Colonic mucosa (tissue), 4 donors: ENCODE measurements at places on chromosomes 6 and 20. TPM values are rescaled to one million over a fixed set of nuclear protein-coding genes. Genes with fewer than 3 reads are reported as not detected.
A peak's percentile ranks its signal among the peaks of the same experiment; 100 is the strongest.

- no peaks in the 10 kb centered on the region for H3K27me3 ChIP-seq
- H3K4me1 ChIP-seq, result no peaks in the 10 kb centered on the region
- no peak overlapping the region for H3K4me3 ChIP-seq
- no peaks in the 10 kb centered on the region for H3K36me3 ChIP-seq
- no peak for DNase-seq
Measured at GRCh38 chr20:50044353-50044960, 61.7 kb downstream of the SNAI1 start.

Gene FRK
- total RNA-seq, result 27.1 TPM

DNA sequence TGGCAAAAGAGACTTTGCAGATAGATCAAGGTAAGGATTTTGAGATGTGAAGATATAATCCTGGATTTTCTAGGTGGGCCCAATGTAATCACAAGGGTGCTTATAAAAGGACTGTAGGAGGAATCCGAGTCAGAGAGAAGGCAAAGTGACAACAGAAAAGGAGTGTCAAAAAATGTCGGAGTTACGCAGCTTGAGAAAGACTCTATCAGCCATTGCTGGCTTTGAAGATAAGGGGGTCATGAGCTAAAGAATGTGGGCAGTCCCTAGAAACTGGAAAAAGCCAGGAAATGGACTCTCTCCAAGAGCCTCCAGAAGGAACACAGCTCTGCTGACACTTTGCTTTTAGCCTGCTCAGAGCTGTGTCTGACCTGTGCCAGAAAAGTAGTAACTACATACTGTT, 8.7 kb upstream of the RWDD1 start:
- H3K27ac ChIP-seq, result no peak overlapping the region
- no peaks in the 10 kb centered on the region for H3K4me1 ChIP-seq
- no peak overlapping the region for H3K4me3 ChIP-seq
- DNase-seq, result no peak
- H3K27me3 ChIP-seq, result no peaks in the 10 kb centered on the region

DNA sequence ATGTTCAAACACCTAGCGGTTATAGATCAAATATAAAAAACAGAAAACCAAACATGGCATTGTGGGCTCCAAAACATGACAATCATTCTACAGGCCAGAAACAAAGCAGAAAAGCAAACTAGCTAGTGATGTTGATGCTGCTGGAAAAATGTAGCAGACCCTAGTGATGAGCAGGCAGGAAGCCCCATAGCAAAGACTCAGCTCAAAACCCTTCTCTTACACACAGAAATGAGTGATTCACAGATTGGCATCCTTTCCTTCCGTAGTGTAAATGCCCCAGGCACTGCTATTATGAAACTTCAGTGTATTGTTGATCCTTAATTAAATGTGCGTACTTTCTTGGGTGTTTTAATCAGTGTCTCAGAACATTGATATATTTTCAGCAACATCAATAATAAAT, 425.1 kb downstream of the UTRN start:
- H3K27me3 ChIP-seq, result no peaks in the 10 kb centered on the region
- H3K36me3 ChIP-seq, result no peaks in the 10 kb centered on the region
- H3K4me1 ChIP-seq, result no peaks in the 10 kb centered on the region
- no peak overlapping the region for H3K4me3 ChIP-seq

Gene GID8
- 40.4 TPM for total RNA-seq

Gene RIPOR3
- 1.9 TPM for total RNA-seq

- H3K27ac ChIP-seq, result no peak overlapping the region
- H3K4me1 ChIP-seq, result no peaks in the 10 kb centered on the region
- no peaks in the 10 kb centered on the region for H3K27me3 ChIP-seq
- no peak overlapping the region for H3K4me3 ChIP-seq
Measured at GRCh38 chr20:39395478-39396291, 433.5 kb downstream of the DHX35 start.

DNA sequence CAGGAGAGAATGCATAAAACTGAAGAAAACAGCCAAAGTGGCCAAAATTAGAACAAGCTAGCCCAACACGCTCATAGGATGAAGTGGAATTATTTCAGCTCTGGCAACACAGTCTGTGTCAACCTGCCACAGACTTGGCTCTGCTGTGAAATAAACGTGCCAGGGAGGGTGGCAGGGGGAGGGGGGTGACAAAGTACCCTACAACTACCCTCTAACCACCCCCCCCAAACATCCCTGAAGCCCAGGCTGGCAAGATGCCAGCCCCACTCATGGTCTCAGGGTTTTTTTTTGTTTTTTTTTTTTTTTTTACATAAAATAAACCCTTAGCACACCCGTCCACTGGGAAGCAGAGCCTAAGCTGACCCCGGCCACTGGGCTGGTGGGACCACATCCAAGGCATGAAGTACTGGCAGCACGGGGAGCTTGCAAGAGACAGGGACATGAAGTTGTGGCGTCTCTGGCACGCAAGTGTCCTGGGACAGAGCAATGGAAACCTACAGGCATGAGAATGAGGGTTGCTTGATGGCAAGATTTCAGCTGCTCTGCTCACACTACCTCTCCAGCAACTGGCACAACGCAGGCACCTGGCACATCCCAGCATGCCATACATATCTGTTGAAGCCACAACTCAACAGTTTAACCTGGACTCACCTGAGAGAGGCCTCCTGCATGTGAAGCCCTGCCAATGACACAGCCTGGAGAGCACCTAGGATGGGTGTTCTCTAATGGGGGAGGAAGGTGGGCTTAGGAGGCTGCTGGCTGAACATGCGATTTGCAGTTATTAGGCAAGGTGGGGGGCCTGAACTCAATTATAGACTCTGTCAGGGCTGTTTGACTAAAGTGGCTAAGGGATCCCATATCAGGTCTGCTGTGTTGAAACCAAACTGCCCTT, 76.4 kb downstream of the TRAM2 start:
- no peak overlapping the region for H3K27ac ChIP-seq
- H3K4me3 ChIP-seq, result no peak overlapping the region
- no peaks in the 10 kb centered on the region for H3K27me3 ChIP-seq
- H3K36me3 ChIP-seq, result peaks cover 5% of the 10 kb centered on the region
- no peak for DNase-seq
- peaks cover 4% of the 10 kb centered on the region for H3K4me1 ChIP-seq

- no peaks in the 10 kb centered on the region for H3K27me3 ChIP-seq
- H3K36me3 ChIP-seq, result no peaks in the 10 kb centered on the region
- H3K4me3 ChIP-seq, result no peak overlapping the region
- H3K4me1 ChIP-seq, result no peaks in the 10 kb centered on the region
- peak; percentile 75 for DNase-seq
Measured at GRCh38 chr20:10856237-10857015, 182.6 kb upstream of the JAG1 start.

DNA sequence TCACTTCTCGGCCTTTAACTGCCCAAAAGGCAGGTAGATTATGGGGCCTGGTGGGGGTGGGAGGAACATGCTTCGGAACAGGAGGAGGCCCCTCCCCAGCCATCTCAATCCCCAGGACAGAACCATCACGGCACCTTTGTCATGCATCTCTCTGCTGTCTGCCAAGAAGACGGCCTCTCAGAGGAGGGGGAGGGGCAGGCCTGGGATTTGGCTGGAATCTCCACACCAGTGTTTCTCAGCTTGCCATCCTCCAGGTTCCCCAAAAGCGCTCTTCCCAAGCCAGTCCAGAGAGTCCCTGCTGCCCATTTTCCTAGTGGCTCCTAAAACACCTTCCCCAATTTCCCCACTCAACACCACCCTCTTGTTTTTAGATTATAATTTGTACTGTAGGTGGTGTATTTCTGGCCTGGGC, 2.5 kb upstream of the POU5F1 start:
- no peak overlapping the region for H3K4me3 ChIP-seq
- no peaks in the 10 kb centered on the region for H3K36me3 ChIP-seq
- H3K4me1 ChIP-seq, result no peaks in the 10 kb centered on the region
- no peak for DNase-seq

- H3K36me3 ChIP-seq, result no peaks in the 10 kb centered on the region
- H3K4me3 ChIP-seq, result no peak overlapping the region
- DNase-seq, result no peak
- H3K4me1 ChIP-seq, result no peaks in the 10 kb centered on the region
Measured at GRCh38 chr6:72080260-72080941, 194.1 kb downstream of the RIMS1 start.

DNA sequence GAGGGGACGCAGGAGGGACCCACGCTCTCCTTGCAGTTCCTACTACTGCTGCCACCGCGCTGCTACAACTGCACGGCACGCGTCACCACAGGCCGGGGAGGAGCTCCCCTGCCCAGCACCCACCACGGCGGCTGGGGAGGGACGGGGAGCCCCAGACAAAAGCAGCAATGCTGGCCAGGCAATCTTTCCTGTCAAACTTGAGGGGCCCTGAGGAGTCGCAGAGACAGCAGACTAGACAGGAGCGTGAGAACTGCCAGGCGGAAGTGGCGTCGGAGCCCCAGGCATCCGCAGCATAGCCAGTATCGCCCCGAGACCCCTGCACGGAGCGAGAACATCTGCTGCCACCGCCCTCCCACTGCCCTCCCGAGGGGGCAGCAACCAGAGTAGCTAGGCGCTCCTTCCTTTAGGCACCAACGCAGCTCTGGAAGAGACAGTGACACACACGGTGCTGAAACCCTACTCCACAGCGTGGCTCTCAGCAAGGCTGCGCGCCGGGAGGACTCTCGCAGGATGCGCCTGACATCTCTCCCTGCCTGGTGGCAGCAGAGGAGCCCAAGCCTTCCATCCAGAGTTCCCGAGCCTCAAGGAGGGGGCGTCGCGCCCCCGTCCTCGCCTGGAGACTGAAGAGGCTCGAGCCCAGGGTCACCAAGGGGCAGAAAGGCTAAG, 2.2 kb downstream of the TAF4 start:
- H3K4me3 ChIP-seq, result peak overlapping the region; percentile 51
- peaks cover 25% of the 10 kb centered on the region for H3K4me1 ChIP-seq
- no peak overlapping the region for H3K27ac ChIP-seq
- H3K36me3 ChIP-seq, result no peaks in the 10 kb centered on the region
- H3K27me3 ChIP-seq, result no peaks in the 10 kb centered on the region

GRCh38 chr20:40966103-40966502, 62.5 kb upstream of the TOP1 start:
- H3K4me3 ChIP-seq, result no peak overlapping the region
- H3K4me1 ChIP-seq, result no peaks in the 10 kb centered on the region
- DNase-seq, result no peak
- no peaks in the 10 kb centered on the region for H3K36me3 ChIP-seq
- H3K27ac ChIP-seq, result no peak overlapping the region

DNA sequence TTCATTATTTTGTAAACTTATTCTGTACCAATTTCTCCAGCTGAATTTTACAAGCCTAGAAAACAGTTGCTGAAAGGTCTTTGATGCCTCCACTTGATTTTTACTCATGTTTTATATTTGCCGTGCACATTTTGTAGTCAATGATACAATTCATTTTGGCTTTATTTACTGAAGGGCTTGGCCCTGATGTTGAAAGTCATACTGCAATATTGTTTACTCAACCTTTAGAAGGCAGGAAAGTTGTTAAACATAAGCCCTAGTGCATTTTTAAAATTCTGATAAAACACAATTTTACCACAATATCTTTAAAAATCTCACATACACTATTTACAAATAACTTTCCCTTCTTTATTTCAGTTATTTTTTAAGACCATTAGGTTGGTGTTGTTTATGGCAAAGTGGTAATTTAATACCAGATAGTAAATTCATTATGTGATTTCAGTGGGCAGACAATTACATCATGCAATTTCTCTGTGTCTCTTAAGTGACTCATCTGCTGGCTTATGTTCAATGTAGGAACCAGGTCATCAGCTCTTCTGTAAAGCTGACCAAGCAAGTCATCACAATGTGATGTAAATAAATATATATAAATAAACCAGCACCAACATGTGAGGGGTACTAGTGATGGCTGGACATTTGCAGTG, 121.1 kb upstream of the SLC35B3 start:
- H3K27me3 ChIP-seq, result no peaks in the 10 kb centered on the region
- no peak for DNase-seq
- H3K4me1 ChIP-seq, result no peaks in the 10 kb centered on the region
- no peak overlapping the region for H3K27ac ChIP-seq
- no peak overlapping the region for H3K4me3 ChIP-seq

- no peaks in the 10 kb centered on the region for H3K27me3 ChIP-seq
- H3K36me3 ChIP-seq, result no peaks in the 10 kb centered on the region
- H3K27ac ChIP-seq, result no peak overlapping the region
- H3K4me1 ChIP-seq, result no peaks in the 10 kb centered on the region
Measured at GRCh38 chr20:63617876-63618265, 9.0 kb downstream of the GMEB2 start.

DNA sequence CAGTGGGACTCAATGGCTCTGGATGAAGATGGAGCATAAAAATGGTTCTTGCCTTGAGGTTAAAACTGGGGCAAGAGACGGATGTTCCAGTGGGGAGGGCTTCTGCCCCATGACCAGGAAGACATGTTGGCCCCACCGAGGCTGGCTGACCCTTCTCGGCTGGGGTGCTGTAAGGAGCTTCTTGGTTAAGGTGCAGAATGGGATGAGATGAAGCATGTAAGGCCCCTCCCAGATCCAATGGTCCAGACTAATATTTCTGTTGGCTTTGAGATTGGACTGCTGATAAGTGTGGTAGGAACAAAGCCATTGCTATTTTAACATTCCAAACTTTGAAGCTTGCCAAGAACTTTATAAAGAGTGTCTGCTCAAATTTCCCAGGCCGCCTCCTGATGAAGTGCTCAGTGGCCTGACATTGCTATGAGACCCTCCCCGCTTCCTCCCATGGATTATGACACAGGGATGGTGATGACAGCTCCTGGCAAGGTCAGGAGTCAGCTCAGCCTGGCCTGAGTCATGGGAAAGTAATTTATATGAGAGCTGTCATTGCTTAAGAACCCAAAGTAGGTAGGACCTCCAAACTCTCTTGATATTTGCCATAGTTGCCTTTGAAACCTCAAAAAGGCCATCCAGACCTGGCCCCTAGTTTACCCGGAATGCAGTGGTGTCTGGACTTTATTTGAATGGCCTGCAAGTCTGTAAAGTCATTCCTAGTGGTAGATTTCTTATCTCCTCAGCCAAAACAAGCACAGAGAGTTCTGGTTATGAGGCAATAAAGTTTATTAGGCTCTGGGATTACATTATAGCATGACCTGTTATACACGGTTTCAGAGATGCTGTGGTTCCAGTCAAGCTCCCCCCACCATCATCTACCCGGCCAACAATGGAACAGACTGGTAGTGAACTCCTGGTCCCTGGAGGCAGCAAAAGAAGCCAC, 55.2 kb downstream of the TGM2 start:
- no peak overlapping the region for H3K4me3 ChIP-seq
- H3K27me3 ChIP-seq, result no peaks in the 10 kb centered on the region
- peak; percentile 50 for DNase-seq
- no peaks in the 10 kb centered on the region for H3K36me3 ChIP-seq
- H3K4me1 ChIP-seq, result peaks cover 14% of the 10 kb centered on the region
- H3K27ac ChIP-seq, result peak overlapping the region; percentile 57

Gene CAGE1
- not detected for total RNA-seq
